ENCODE measurements at places on chromosomes 6 and 20.

DNA sequence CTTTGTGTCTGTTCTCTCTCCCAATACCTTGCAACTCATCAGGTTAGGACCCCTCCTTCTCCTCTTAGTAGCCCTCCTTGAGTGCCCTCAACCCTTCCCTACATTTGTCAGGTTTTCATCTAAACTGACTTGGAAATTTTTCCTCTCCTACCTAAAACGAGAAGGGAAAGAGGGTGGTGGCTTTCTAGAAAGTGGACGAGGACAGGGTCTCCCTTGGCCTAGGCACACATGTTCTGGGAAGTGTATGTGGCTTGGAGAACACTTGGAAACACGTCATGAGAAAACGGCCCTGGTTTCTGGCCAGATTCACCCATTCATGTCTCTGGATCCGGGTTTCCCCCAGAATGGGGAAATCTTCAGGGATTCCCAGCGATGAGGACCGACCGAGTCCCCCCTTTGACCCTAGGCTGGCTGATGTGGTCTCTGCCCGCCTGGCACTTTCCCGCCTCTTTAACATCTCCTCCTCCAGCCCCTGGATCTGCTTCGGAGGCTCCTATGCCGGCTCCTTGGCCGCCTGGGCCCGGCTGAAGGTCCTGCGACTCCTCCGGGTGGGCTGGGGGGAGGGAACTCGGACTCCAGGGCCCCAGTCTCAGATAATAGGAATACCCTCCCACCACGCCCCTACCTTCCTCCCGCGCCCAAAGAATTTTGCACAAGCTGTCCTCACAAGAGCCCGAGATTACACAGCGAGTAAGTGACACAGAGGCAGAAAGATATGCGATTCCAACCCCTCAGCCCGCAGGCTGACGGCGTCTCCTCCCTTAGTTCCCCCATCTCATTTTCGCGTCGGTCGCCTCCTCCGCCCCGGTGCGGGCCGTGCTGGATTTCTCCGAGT is 3.0 kb downstream of the PRSS16 start:
- no peak for DNase-seq

DNA sequence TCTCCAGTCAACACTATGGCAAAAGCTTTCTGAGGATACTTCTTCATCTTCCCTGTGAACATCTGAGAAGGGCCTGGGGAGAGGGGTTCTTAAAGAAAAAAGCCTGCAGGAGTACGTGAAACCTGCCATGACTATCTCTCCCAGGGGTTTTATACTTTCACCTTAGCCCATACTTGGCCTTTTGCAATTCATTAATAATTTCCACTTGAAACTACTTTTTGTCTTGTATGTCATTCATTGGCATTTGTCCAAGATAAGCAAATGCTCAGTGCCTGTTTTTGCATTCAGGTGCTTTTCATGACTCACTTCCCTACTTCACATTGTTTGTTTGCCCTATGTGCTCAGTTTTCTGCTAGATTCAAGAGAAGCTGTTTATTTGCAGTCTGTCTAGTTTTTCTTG is 580.3 kb upstream of the GJE1 start:
- DNase-seq: no peak

- DNase-seq: no peak
These were observed 21.8 kb downstream of the SLC35F1 start for GRCh38 chr6:117928833-117929232.

GRCh38 chr20:40416274-40416673 is 272.8 kb downstream of the MAFB start:
- DNase-seq: no peak

GRCh38 chr6:149202100-149202499 is 115.4 kb upstream of the TAB2 start:
- DNase-seq: no peak

GRCh38 chr6:150191809-150192208 is 49.0 kb downstream of the PPP1R14C start:
- DNase-seq: no peak

All from stimulated activated CD8-positive, alpha-beta memory T cell treated with anti-CD3 and anti-CD28 coated beads, Interleukin-4, amount 100 ng/mL, for 1 hour (primary cell).